Smooth muscle cell of trachea (primary cell): ENCODE measurements at places on chromosomes 2 and 18. TPM values are rescaled to one million over a fixed set of nuclear protein-coding genes. Genes with fewer than 3 reads are reported as not detected.

OTOS gene
- 1.2 TPM in 1 of 2 replicates, not detected in the other for total RNA-seq

ATOH8 gene
- total RNA-seq = 22.4 and 55.9 TPM in 2 replicates

SEMA4F gene
- 10.2 and 18.4 TPM in 2 replicates for total RNA-seq

TDRD15 gene
- total RNA-seq = not detected in 2 replicates

ITPRIPL1 gene
- total RNA-seq = 2.9 and 5.8 TPM in 2 replicates

SPP2 gene
- total RNA-seq = not detected in 2 replicates

EHD3 gene
- total RNA-seq = 33.0 and 34.6 TPM in 2 replicates

LRRC30 gene
- not detected in 2 replicates for total RNA-seq

CAPN14 gene
- 0.33 and 0.58 TPM in 2 replicates for total RNA-seq

STARD6 gene
- total RNA-seq = not detected in 2 replicates

DSG1 gene
- not detected in 2 replicates for total RNA-seq
